ENCODE measurements at places on chromosomes 3 and 15. TPM values are rescaled to one million over a fixed set of nuclear protein-coding genes. Genes with fewer than 3 reads are reported as not detected.

- H3K4me3 ChIP-seq = no peak overlapping the region
- no peaks in the 10 kb centered on the region for H3K4me1 ChIP-seq
- H3K36me3 ChIP-seq = no peaks in the 10 kb centered on the region
These were observed 217.7 kb downstream of the CDIN1 start for GRCh38 chr15:36797128-36797527.

TOPAZ1 gene
- not detected for total RNA-seq

DNA sequence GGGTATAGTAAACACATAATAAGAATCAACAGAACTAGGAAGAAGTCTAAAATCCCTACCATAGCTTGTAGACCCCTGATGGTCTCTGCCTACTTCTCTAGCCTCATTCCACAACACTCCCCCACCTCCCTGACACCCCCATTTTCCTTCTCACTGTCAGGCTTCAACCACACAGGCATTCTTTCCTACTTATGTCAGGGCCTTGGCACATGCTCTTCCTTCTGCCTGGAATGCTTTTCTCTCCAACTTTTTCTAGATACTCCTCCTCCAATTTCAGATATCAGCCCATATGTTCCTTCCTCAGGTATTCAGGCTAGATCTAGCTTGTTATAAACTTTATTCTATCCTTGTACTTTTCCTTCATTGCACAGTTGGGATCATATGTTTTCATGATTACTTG, 106.0 kb upstream of the MRPL3 start:
- DNase-seq = no peak
- H3K27me3 ChIP-seq = no peaks in the 10 kb centered on the region
- H3K36me3 ChIP-seq = no peaks in the 10 kb centered on the region
- H3K27ac ChIP-seq = no peak overlapping the region

GP5 gene
- not detected for total RNA-seq

DNA sequence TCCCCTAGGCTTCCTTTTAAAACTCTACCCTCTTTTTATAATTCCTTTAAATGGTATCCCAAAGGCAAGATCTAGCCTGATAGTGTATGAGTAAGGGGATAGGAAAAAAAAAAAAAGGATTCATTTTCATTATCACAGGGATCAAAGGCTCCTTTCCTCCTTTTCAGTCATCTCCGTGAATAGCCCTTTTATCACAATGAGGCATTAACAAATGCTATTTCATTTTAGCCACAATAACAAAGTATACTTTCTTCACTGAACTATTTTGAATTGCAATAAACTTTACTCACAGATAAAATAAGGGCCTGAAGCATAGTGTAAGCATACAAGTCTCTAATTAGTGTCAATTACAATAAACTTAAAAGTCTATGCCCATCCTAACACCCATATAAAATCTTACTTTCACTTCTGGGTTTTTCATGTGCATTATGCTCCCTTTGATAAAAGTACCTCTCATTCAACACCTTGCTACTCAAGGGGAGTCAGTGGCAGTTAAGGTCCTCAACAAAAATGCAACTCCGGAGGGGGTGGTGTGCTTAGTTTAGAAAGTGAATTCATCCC, 8.6 kb downstream of the HIGD1A start:
- no peak for DNase-seq
- no peak overlapping the region for H3K27ac ChIP-seq
- H3K27me3 ChIP-seq = no peaks in the 10 kb centered on the region
- no peak overlapping the region for H3K4me3 ChIP-seq

GRCh38 chr3:62682826-62683225, 192.4 kb downstream of the CADPS start:
- no peak overlapping the region for H3K4me3 ChIP-seq
- no peaks in the 10 kb centered on the region for H3K4me1 ChIP-seq
- no peaks in the 10 kb centered on the region for H3K27me3 ChIP-seq
- no peak for DNase-seq
- H3K36me3 ChIP-seq = no peaks in the 10 kb centered on the region

GRCh38 chr3:160758929-160759577, 3.0 kb downstream of the PPM1L start:
- no peaks in the 10 kb centered on the region for H3K27me3 ChIP-seq
- H3K4me1 ChIP-seq = peaks cover 48% of the 10 kb centered on the region
- no peak for DNase-seq
- no peaks in the 10 kb centered on the region for H3K36me3 ChIP-seq

- no peaks in the 10 kb centered on the region for H3K36me3 ChIP-seq
- no peaks in the 10 kb centered on the region for H3K4me1 ChIP-seq
- no peaks in the 10 kb centered on the region for H3K27me3 ChIP-seq
- DNase-seq = peak; percentile 45
- H3K27ac ChIP-seq = no peak overlapping the region
- H3K4me3 ChIP-seq = no peak overlapping the region
These were observed 23.4 kb upstream of the TNK2 start for GRCh38 chr3:195931582-195932273.

GRCh38 chr3:49165771-49166751, at the start of gene CCDC71:
Gene CCDC71 (minus strand): TSS chr3:49166331. CDS start chr3:49164208, 2,123 bp downstream.
- DNase-seq = peak; percentile 86
- no peaks in the 10 kb centered on the region for H3K27me3 ChIP-seq
- peaks cover 29% of the 10 kb centered on the region for H3K4me1 ChIP-seq
- H3K27ac ChIP-seq = peak within 1 kb of the TSS; percentile 92
- H3K36me3 ChIP-seq = peaks cover 10% of the 10 kb centered on the region
- peak within 1 kb of the TSS; percentile 90 for H3K4me3 ChIP-seq

- no peaks in the 10 kb centered on the region for H3K27me3 ChIP-seq
- H3K4me1 ChIP-seq = no peaks in the 10 kb centered on the region
- H3K36me3 ChIP-seq = no peaks in the 10 kb centered on the region
- H3K27ac ChIP-seq = no peak overlapping the region
- no peak overlapping the region for H3K4me3 ChIP-seq
- no peak for DNase-seq
These were observed 159.6 kb upstream of the PROK2 start for GRCh38 chr3:71944482-71945065.

SLCO2A1 gene
- 3.3 TPM for total RNA-seq

- DNase-seq = no peak
- H3K36me3 ChIP-seq = no peaks in the 10 kb centered on the region
- H3K4me1 ChIP-seq = no peaks in the 10 kb centered on the region
- H3K27ac ChIP-seq = no peak within 1 kb of the TSS
- no peaks in the 10 kb centered on the region for H3K27me3 ChIP-seq
These were observed at the start of gene CD86 for GRCh38 chr3:122055215-122055614. Gene CD86 (plus strand): TSS chr3:122055362. CDS start chr3:122055490, 128 bp downstream.

Measured in sigmoid colon (tissue), 7 donors.